Frontal cortex (tissue), 4 donors: ENCODE measurements at places on chromosomes 1 and 21.

DNA sequence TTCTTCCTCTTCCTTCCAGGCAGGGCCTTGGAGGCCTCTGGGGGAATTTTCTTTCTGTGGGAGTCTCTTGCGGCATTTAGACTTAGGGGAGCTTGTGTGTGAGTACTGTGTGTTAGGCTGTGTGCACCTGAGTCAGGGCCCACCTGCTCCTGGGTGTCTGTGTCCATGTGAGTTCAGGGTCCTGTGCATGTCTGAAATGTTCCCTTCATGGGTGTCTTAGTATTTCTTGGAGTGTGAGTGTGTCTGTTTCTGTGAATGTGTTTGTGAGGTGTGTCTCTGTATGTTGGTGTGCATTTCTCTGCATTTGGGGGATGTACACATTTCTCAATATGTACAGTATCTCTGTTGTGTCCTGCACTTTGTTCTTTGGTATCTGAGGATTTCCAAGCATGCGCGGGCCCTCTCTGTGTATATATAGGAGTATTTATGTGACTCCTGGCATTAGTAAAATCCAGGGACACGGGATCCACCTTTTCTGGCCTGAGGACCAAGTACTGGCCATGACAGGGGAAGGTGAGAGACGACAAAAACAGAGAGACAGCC lies 2.4 kb downstream of the TFAP2E start:
- DNase-seq: no peak

DNA sequence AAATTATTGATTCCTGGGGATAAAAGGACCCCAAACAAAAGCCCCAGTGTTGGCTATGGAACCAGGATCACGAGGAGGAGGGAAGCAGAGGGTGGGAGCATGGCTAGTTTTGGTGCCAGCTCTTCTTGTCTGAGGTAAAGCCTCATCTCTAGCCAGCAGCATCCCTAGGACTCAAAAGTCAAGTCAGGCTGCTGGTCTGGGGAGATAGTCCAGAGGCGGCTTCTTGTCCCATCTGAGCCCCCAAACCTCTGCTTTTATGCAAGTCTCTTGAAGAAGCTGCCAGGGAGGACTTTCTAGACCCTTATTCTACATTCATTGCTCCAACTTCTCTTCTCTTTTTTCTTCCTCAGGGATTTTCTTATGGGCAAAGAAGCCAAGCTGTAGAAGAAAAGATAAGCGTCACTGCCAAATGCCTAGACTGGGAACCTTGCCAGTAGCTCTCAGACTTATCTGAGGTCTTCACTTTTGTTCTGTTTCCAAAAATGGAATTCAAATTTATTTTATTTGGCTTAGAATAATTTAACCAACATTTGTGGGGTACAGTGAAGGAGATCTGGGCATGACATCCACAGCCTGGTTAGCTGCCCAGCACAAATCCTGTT lies 6.9 kb upstream of the ANKRD35 start:
- DNase-seq: no peak

GRCh38 chr1:1929102-1929638 lies 10.1 kb upstream of the TMEM52 start:
- no peak for DNase-seq

- DNase-seq: peak; percentile 63
Observed at GRCh38 chr21:32256873-32257620, 21.8 kb downstream of the MIS18A start.

DNA sequence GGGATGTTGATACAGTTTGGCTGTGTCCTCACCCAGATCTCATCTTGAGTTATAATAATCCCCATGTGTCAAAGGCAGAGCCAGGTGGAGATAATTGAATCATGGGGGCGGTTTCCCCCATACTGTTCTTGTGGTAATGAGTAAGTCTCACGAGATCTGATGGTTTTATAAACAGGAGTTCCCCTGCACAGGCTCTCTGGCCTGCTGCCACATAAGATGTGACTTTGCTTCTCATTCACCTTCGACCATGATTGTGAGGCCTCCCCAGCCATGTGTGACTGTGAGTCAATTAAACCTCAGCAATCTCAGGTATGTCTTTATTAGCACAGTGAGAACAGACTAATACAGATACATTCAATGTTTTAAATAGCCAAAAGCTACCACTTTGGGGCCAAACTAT lies 41.1 kb downstream of the SLC35F3 start:
- DNase-seq: no peak

- no peak for DNase-seq
Observed at GRCh38 chr1:1021010-1021919, 1.3 kb downstream of the AGRN start.

DNA sequence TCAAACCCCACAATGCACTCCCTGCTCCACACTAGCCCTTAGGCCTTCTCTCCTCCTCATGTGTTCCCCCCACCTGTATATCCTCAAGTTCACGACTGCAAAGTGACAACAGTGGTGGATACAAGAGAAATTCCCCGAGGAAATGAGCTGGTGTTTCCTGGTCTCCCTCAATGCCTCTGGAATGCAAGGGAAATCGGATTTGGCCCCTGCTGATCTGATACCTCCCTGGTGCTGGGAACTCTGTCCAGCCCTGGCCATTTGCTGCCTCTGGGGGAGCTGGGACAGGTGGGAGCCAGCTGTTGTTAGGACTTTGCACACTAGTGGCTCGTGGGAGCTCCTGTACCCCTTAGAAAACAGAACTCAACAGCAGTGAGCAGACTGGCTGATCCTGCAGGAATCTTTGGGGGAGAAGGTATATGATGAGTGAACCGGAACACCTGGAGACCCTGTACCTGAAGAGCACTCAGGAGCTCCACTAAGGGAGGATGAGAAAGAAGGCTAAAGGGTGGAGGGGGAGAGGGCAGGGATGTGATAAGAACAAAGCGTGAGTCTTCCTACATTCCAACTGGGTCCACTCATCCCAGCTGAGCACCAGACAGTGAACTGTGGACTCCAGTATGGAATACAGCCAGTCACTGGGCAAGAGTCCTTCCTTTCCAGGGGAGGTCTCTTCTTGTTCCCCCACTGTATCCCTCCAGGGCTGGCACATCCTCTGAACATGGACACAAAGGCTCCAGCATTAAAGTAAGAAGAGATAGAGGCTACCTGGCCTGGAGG lies 69.3 kb downstream of the PLXNA2 start:
- DNase-seq: no peak

- DNase-seq: no peak
Observed at GRCh38 chr1:224219011-224219611, 36.1 kb downstream of the DEGS1 start.

GRCh38 chr1:117606649-117607430 lies 992 bp downstream of the TENT5C start:
- no peak for DNase-seq

- no peak for DNase-seq
Observed at GRCh38 chr1:181013144-181013543, 9.5 kb downstream of the STX6 start.

DNA sequence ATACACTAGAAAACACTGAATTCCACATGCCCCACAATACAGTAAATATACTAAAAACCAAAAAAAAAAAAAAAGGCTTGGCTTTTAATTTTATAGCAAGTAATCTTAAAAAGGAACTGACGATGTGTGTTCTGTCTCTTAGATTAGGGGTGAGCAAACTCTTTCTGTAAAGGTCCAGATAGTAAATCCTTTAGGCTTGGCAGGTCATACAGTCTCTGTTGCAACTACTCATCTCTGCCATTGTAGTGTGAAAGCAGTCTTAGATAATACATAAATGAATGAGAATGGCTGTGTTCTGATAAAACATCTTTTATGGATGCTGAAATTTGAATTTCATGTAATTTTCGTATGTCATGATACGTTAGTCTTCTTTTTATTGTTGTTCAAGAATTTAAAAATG lies 150.2 kb downstream of the SLC30A10 start:
- no peak for DNase-seq

DNA sequence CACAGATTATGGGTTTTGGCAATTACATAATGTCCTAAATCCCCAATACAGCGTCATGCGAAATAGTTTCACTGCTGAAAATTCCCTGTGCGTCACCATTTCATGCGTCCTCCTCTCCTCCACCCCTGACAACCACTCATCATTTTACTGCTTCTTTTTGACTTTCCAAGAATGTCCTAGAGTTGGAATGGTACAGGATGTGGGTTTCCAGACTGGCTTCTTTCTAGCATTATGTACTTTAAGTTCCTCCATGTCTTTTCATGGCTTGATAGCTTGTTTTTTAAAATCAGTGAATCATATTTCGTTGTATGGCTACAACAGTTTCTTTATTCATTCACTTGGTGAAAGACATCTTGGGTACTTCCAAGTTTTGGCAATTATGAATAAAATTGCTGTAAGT lies 7.4 kb downstream of the NBPF3 start:
- no peak for DNase-seq

- no peak for DNase-seq
Observed at GRCh38 chr1:162200096-162200847, 130.8 kb downstream of the NOS1AP start.

- no peak for DNase-seq
Observed at GRCh38 chr1:53526451-53527101, 67.4 kb downstream of the DMRTB1 start.

DNA sequence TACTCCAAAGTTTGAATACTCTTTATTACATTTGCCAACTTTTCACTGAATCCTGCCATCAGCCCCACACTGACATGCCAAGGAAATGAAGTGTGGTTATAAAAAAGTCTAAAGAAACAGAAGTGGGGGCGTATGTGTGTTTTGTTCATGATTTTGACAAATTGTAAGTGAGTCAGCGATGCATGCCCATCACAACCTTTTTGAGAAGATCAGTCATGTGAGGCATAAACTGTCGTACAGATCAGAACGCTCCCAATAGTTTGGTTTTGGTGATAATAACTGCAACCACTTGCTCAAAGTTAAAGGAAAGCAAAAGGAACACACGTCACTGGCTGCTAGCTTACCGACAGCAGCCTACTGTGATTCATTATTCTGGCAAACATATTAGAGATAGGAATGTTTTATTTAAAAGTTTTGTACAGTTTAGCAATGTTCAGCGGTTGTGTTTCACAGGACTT lies 95.6 kb downstream of the RGS2 start:
- DNase-seq: no peak

- DNase-seq: no peak
Observed at GRCh38 chr1:93111065-93111464, 32.0 kb downstream of the MTF2 start.

GRCh38 chr21:17711896-17712295 lies 99.2 kb upstream of the BTG3 start:
- DNase-seq: no peak

GRCh38 chr1:22711591-22712501 lies 1.2 kb downstream of the EPHB2 start:
- DNase-seq: no peak

DNA sequence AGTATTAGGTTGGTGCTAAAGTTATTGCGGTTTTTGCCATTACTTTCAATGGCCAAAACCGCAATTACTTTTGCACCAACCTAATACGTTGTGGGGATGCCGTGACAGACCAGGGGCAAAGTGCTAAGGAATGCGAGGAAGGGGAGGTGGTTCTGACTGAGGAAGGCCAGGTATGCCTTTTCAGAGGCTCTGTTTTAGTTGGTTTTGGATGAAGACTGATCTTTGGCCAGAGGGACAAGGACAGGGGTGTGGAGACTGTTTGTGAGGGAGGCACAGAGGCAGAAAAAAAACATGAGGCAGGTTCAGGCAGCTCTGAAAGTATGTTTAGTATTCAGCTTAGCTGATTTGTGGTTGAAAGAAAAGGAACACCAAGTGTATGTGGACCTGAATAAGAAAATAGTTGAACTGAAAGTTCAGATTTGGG lies 358.2 kb downstream of the RPS6KC1 start:
- DNase-seq: no peak

- no peak for DNase-seq
Observed at GRCh38 chr1:154547105-154547732, 11.2 kb downstream of the UBE2Q1 start.

GRCh38 chr1:248906753-248907661 lies 972 bp downstream of the PGBD2 start:
- DNase-seq: no peak

- DNase-seq: no peak
Observed at GRCh38 chr21:36544545-36544944, 64.6 kb upstream of the CLDN14 start.

- no peak for DNase-seq
Observed at GRCh38 chr1:224472806-224473205, 38.2 kb upstream of the WDR26 start.

GRCh38 chr21:42025376-42026081 lies 15.4 kb upstream of the ZBTB21 start:
- no peak for DNase-seq

DNA sequence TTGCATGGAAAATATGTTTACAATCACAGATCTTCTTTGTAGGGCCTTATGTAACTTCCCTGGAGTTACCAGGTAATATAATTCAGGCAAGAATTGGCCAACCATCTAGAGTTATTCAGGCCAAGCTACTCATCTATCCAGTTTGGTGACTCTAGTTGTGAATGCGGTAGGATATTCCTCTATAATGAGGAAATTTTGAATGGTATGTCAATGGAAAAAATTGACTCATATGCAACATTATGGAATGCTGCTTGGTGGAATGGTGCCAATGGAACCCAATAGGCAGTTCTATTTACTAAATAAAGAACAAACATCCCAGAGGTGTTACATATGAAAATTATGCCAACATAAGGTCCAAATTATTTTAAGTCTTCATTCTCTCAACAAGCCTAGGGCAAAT lies 5.6 kb upstream of the TNFSF18 start:
- no peak for DNase-seq

- no peak for DNase-seq
Observed at GRCh38 chr1:241836941-241837340, 11.1 kb upstream of the EXO1 start.

GRCh38 chr21:36709868-36710728 lies 11.2 kb downstream of the SIM2 start:
- DNase-seq: no peak

- DNase-seq: no peak
Observed at GRCh38 chr1:195709821-195710220, 898.4 kb downstream of the KCNT2 start.

GRCh38 chr1:216034506-216034905 lies 388.7 kb downstream of the USH2A start:
- no peak for DNase-seq

- no peak for DNase-seq
Observed at GRCh38 chr21:14300074-14300473, 82.9 kb downstream of the HSPA13 start.

GRCh38 chr1:202189001-202189790 lies 4.4 kb upstream of the LGR6 start:
- DNase-seq: no peak

- DNase-seq: no peak
Observed at GRCh38 chr1:162996261-162996660, 72.9 kb upstream of the RGS4 start.
